ENCODE measurements at places on chromosomes 11 and 22.
A peak's percentile ranks its signal among the peaks of the same experiment; 100 is the strongest.

GRCh38 chr11:73095613-73096012 is 46.5 kb downstream of the FCHSD2 start:
- no peak for DNase-seq
- H3K27me3 ChIP-seq = no peaks in the 10 kb centered on the region
- H3K4me3 ChIP-seq = no peak overlapping the region
- H3K36me3 ChIP-seq = no peaks in the 10 kb centered on the region
- no peaks in the 10 kb centered on the region for H3K4me1 ChIP-seq

DNA sequence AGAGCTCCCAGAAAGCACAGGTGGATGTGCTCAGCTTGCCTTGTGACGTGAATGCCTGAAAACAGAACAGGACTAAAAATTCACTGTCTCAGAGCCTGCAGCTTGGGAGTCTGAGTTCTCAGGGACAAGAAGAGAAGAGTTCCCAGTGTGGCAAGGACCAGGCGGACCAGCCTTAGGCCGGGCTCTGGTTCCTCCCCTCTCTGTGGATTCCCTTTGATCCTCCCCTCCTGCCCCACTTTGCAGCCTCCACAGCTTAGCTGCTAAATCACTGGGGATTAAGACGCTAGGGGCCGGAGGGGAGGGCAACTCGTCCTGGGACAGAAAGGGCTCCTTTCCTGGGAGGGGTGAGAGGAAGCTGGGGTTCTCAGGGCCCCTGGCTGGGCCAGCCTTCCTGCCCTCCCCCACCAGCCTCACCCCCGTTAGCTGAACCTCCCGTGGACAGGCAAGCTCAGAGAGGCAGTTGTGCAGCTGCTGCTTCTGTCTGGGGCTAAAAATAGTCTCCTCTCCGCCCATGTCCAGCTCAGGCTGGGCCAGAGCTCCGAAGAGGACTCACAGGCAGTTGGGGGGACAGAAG is 29.9 kb upstream of the JAM3 start:
- no peaks in the 10 kb centered on the region for H3K36me3 ChIP-seq
- H3K27me3 ChIP-seq = no peaks in the 10 kb centered on the region
- DNase-seq = no peak
- 0 out of 2 replicates have a peak, but pooled peaks cover 3% of the 10 kb centered on the region for H3K4me1 ChIP-seq
- H3K4me3 ChIP-seq = no peak overlapping the region

GRCh38 chr22:32310777-32311176 is 46.9 kb upstream of the RFPL3 start:
- H3K27ac ChIP-seq = no peak overlapping the region
- DNase-seq = no peak
- H3K4me1 ChIP-seq = no peaks in the 10 kb centered on the region
- no peaks in the 10 kb centered on the region for H3K36me3 ChIP-seq
- no peak overlapping the region for H3K4me3 ChIP-seq
- H3K27me3 ChIP-seq = no peaks in the 10 kb centered on the region

- H3K27me3 ChIP-seq = no peaks in the 10 kb centered on the region
- no peak overlapping the region for H3K27ac ChIP-seq
- no peaks in the 10 kb centered on the region for H3K36me3 ChIP-seq
- no peak overlapping the region for H3K4me3 ChIP-seq
- peaks cover 9% of the 10 kb centered on the region for H3K4me1 ChIP-seq
- DNase-seq = no peak
Measured at GRCh38 chr11:72432347-72433287, 1.7 kb downstream of the CLPB start.

- H3K27me3 ChIP-seq = no peaks in the 10 kb centered on the region
- peaks cover 1% of the 10 kb centered on the region for H3K36me3 ChIP-seq
- no peak for DNase-seq
- no peak overlapping the region for H3K27ac ChIP-seq
- H3K4me3 ChIP-seq = no peak overlapping the region
- H3K4me1 ChIP-seq = no peaks in the 10 kb centered on the region
Measured at GRCh38 chr11:17952487-17952886, 60.4 kb downstream of the SERGEF start.

DNA sequence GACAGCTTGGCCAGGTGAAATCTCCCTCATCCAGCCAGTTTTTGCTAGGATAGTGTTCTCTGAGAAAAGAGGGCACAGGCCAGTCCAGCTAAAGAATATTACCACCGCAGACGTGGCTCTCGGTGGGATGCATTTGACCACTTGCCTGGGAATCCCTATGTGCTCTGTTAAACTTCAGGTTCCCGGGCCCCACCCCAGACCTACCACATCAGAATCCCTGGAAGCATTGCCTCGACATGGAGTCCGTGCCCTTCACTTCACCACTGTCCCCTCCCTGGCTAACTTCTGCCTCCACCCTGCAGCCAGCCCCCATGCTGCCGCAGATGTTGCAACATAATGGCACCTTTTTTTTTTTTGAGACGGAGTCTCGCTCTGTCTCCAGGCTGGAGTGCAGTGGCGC is 56.9 kb upstream of the EMID1 start:
- no peak overlapping the region for H3K27ac ChIP-seq
- no peaks in the 10 kb centered on the region for H3K27me3 ChIP-seq
- no peaks in the 10 kb centered on the region for H3K4me1 ChIP-seq
- DNase-seq = no peak
- H3K36me3 ChIP-seq = no peaks in the 10 kb centered on the region

DNA sequence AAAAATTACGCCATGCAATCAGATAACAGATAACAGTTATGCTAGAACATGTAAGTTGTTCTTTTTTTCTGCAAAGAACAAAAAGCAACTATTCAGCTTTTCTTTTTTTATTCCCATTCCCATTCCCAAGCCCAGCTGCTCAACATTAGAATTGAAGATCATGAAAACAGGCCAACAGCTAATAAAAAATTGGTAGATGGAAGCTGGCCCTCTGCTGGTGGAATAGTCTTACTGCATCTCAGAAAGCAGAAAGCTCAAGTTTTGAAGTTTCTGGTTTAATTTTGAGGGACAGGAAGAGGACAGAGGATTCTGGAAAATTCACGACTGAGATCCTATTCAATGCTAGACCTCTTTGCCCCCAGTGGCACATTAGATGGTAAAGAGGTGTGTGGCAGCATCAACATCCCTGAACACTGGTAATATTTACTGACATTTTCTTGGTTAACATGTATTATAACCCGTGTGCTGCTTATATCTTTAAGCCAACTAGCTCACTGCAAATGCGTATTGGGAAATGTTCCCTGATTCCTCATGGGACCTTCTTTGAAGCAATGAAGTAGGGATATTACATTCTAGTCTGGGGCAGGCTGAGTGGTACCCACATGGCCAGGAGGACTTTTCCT is 591.2 kb downstream of the OPCML start:
- H3K36me3 ChIP-seq = no peaks in the 10 kb centered on the region
- no peak for DNase-seq
- no peaks in the 10 kb centered on the region for H3K4me1 ChIP-seq
- H3K4me3 ChIP-seq = no peak overlapping the region
- no peak overlapping the region for H3K27ac ChIP-seq

- H3K36me3 ChIP-seq = no peaks in the 10 kb centered on the region
- no peak for DNase-seq
- H3K27ac ChIP-seq = no peak overlapping the region
- peaks cover 11% of the 10 kb centered on the region for H3K4me1 ChIP-seq
- H3K4me3 ChIP-seq = no peak overlapping the region
Measured at GRCh38 chr11:120224972-120225909, 14.4 kb downstream of the OAF start.

DNA sequence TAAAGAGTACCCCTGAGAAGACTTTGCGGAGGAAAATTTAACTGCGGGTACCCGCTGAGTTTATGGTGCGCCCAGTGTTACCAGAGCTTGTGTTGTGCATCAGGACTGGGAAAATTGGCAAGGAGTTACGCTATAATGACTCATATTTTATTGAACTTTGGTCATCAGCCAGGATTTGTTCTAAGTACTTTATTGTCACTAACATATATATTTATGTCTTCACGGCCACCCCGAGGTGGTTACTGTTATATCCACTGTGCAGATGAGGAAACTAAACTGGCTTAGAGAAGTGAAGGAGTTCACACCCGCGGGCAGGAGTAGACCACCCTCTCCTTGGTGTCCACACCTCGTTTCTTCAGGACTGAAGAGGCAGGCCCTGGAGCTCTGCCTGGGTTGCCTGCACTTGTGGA is 667 bp downstream of the ACCS start:
- H3K27me3 ChIP-seq = no peaks in the 10 kb centered on the region
- peaks cover 4% of the 10 kb centered on the region for H3K4me1 ChIP-seq
- no peaks in the 10 kb centered on the region for H3K36me3 ChIP-seq
- H3K4me3 ChIP-seq = peak overlapping the region; percentile 45

GRCh38 chr11:21142007-21142406 is 472.6 kb downstream of the NELL1 start:
- H3K27ac ChIP-seq = no peak overlapping the region
- H3K36me3 ChIP-seq = no peaks in the 10 kb centered on the region
- DNase-seq = no peak
- H3K4me3 ChIP-seq = no peak overlapping the region
- H3K4me1 ChIP-seq = no peaks in the 10 kb centered on the region

GRCh38 chr11:14852571-14853177 is 39.4 kb downstream of the CYP2R1 start:
- no peaks in the 10 kb centered on the region for H3K36me3 ChIP-seq
- peak overlapping the region; percentile 40 for H3K27ac ChIP-seq
- no peaks in the 10 kb centered on the region for H3K4me1 ChIP-seq
- H3K27me3 ChIP-seq = no peaks in the 10 kb centered on the region

DNA sequence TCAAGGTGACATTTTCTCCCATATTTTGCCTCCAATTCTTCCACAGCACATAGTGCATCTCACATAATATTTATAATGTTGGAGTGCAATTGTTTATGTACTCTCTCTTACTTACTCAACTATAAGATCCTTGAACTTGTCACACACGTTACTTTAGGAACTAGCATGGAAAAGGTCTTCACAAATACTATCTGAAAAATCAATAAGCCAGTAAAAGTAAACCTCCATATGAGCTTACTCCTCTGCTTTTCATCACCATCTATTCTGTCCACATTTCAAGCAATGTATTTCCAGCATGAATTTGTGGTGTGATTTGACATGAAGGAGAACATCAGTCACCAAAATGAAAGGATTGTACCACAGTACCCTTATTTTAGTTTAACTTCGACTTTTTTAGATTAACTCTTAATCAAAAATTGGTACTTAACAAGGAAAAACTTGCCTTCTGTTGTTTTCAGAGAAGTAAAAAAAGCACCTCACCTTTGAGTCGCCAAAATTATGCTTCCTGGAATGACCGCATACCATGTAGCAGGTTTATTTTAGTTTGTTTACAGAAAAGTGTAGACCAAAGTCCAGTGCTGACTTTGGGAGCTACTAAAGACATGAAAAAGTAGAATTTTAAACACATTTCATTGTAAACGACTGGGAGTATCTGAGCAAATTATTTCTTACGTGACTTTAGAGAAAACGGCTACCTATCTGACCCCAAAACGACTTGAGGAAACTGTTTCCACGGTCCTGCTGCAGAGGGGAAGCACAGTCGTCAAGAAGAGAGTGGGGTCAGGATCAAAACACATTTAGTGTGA is at the start of gene SLC22A9:
Gene SLC22A9, plus strand, starts transcription at position 621 of the 806 bp plus-strand sequence. CDS start 272 bp downstream, outside the sequence.
- H3K4me1 ChIP-seq = peaks cover 19% of the 10 kb centered on the region
- H3K27me3 ChIP-seq = no peaks in the 10 kb centered on the region
- peak within 1 kb of the TSS; percentile 13 for H3K4me3 ChIP-seq
- H3K36me3 ChIP-seq = no peaks in the 10 kb centered on the region
- peak; percentile 24 for DNase-seq
- peak within 1 kb of the TSS; percentile 83 for H3K27ac ChIP-seq

GRCh38 chr11:112363527-112363926 is 102.9 kb upstream of the PLET1 start:
- no peaks in the 10 kb centered on the region for H3K4me1 ChIP-seq
- no peak for DNase-seq
- no peaks in the 10 kb centered on the region for H3K27me3 ChIP-seq
- H3K27ac ChIP-seq = no peak overlapping the region
- H3K4me3 ChIP-seq = no peak overlapping the region
- no peaks in the 10 kb centered on the region for H3K36me3 ChIP-seq

DNA sequence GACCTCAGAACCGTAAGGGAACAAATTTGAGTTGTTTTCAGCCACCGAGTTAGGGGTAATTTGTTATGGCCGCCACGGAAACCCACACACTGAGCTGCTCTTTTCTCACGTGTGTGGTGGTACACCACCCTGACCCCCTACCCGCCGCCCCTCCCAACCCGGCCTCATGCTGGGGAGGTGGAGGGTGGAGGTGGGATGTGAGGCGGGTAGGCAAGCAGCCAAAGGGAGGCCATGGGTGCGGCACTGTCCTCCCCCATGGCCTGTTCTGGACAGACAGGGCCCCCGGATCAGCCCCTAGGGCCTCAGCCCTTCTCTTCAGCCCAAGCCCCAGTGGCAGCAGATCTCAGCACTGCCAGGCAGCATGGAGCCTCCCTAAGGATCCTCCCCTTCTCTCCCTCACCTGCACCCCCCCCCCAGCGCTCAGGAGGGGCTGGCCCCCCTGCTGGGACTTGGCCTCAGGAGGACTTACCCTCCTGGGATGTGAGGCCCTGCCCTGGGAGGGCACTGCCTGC is 7.9 kb downstream of the PRR5 start:
- no peak for DNase-seq
- peaks cover 35% of the 10 kb centered on the region for H3K4me1 ChIP-seq
- H3K27me3 ChIP-seq = no peaks in the 10 kb centered on the region
- H3K36me3 ChIP-seq = peaks cover 1% of the 10 kb centered on the region
- H3K27ac ChIP-seq = peak overlapping the region; percentile 83

- peaks cover 11% of the 10 kb centered on the region for H3K27me3 ChIP-seq
- H3K4me1 ChIP-seq = no peaks in the 10 kb centered on the region
- H3K36me3 ChIP-seq = no peaks in the 10 kb centered on the region
- no peak overlapping the region for H3K4me3 ChIP-seq
- no peak for DNase-seq
Measured at GRCh38 chr11:130421697-130422096, 6.7 kb downstream of the ADAMTS8 start.

- H3K27me3 ChIP-seq = no peaks in the 10 kb centered on the region
- no peak for DNase-seq
- no peaks in the 10 kb centered on the region for H3K4me1 ChIP-seq
- no peak within 1 kb of the TSS for H3K4me3 ChIP-seq
Measured at GRCh38 chr11:60056349-60056969, at the start of gene MS4A3. MS4A3 (plus strand) TSS chr11:60056665; CDS start chr11:60061161, 4,496 bp downstream.

- no peaks in the 10 kb centered on the region for H3K4me1 ChIP-seq
- no peak overlapping the region for H3K4me3 ChIP-seq
- H3K27me3 ChIP-seq = no peaks in the 10 kb centered on the region
- H3K36me3 ChIP-seq = no peaks in the 10 kb centered on the region
Measured at GRCh38 chr11:131686836-131687235, 316.4 kb downstream of the NTM start.

DNA sequence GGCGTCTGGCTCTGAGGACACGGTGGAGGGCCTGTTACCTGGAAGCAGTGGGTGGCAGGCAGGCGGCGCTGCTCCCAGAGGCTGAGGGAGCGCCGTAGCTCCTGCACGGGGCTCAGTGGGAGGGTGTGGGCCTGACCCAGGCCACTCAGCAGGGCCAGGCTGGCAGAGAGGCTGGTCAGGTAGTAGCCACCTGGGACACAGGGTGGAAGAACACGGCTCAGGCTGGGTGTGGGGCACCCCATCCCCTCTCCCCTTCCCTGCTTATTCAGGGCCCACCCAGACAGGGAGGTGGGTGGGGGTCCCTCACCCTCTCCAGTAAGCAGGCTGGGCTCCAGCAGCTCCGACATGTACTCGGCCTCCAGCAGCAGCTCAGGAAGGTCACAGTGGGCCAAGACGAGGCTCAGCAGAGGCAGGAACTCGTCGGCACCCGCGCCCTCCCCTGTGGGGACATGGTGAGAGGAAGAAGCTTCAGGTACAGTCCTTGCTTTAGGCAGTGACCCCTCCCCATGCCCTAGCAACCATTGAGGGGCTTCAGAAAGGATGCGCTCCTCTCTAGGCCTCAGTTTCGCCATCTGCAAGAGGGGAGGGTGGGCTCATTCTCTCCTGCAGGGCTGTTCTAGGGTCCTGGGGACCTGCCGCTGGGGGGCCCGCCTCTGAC is 2.9 kb downstream of the RIN1 start:
- no peaks in the 10 kb centered on the region for H3K27me3 ChIP-seq
- H3K27ac ChIP-seq = no peak overlapping the region

- DNase-seq = no peak
- peaks cover 10% of the 10 kb centered on the region for H3K27me3 ChIP-seq
- no peak overlapping the region for H3K27ac ChIP-seq
- no peak overlapping the region for H3K4me3 ChIP-seq
- no peaks in the 10 kb centered on the region for H3K36me3 ChIP-seq
Measured at GRCh38 chr11:126462422-126462821, 106.9 kb downstream of the ST3GAL4 start.
